Fibroblast of skin of left biceps (primary cell): ENCODE measurements at places on chromosomes 3 and 15.

- no peak for DNase-seq
Measured at GRCh38 chr3:108953700-108954099, at the start of gene GUCA1C. TSS of gene GUCA1C (minus strand) at chr3:108953879. CDS start at chr3:108953762, 117 bp downstream.

GRCh38 chr3:133644768-133645167 lies 17.0 kb downstream of the TOPBP1 start:
- DNase-seq = peak; percentile 56

GRCh38 chr3:177443469-177443868 lies 246.2 kb upstream of the TBL1XR1 start:
- DNase-seq = no peak

DNA sequence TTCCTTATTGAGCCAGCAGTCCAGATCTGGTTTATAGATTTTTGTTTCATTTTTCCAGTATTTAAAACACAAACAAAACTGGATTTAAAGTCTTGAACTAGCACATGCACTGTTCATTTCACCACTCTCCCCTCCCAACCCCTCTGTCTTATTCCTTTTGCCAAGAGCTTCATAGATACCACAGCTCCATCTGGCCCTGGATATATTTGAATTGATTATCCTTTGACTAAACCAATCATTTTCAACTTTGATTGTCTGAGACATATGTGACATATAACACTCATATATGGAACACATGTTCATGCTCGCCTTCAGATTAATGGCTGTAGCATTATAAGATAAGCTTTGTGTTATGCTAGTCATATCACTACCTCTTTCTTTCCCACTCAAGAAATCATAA lies 376.6 kb upstream of the NAALADL2 start:
- DNase-seq = no peak

- no peak for DNase-seq
Measured at GRCh38 chr3:15521573-15521965, at the start of gene COLQ. TSS of gene COLQ (minus strand) at chr3:15521706. CDS start at chr3:15521625, 81 bp downstream.
